ENCODE measurements at places on chromosomes 6 and 20.

DNA sequence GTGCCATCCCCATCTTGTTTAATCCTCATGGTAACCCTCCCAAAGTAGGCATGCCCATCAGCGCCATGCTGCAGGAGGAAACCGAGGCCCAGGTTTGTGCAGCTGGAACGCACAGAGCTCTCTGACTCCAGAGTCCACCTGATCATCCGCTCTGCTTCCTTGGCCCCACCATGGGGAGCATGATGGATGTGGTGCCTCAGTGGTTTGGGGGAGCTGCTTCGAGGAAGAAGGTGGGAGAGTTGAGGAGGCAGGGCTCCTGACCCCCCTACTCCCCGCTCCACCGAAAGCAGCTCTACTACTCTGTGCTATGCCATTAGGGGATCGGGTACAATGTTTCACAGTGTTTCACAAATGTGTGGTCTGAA is 52.2 kb downstream of the TGM2 start:
- DNase-seq: no peak

GRCh38 chr20:48656661-48657211 is 171.1 kb downstream of the PREX1 start:
- DNase-seq: peak; percentile 66

GRCh38 chr20:7375905-7376304 is 564.4 kb downstream of the HAO1 start:
- DNase-seq: peak; percentile 18

DNA sequence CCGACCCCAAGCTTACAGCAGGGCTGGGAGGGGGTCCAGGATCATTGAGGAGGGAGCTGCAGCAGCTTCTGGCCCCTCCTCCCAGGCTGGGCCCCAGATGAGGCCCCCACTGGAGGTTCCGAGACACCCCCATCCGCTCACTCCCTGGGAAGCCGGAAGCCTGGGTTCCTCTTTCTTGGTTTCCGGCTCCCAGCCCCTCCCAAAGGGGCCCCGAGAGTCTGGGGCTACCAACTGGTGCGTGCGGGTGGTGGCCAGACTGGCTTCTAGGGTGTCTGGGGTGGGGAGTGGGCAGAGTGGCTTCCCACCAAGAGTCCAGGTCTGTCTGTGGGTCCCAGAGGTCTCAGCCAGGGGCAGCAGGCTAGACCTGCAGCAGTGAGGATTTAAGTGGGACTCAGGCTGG is 2.2 kb downstream of the RGS19 start:
- no peak for DNase-seq

GRCh38 chr6:50966532-50966931 is 147.9 kb downstream of the TFAP2B start:
- no peak for DNase-seq

DNA sequence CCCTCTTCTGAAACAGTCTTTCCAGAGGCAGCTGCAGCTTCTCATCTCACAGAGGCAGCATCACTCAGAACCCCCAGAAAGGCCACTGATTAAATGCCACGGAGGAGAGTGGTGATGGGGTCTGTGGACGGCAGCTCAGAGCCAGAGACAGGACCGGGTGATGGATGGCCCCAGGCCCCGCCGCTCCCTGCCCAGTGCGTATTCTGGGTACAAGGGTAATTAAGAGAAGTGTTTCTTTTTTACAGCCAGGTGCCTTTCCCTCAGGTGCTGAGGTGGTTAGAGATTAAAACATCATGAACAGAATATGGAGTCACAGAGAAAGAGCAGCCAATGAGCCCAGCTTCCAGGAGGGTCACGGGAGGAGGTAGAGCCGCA is 434.5 kb downstream of the PREX1 start:
- DNase-seq: no peak

DNA sequence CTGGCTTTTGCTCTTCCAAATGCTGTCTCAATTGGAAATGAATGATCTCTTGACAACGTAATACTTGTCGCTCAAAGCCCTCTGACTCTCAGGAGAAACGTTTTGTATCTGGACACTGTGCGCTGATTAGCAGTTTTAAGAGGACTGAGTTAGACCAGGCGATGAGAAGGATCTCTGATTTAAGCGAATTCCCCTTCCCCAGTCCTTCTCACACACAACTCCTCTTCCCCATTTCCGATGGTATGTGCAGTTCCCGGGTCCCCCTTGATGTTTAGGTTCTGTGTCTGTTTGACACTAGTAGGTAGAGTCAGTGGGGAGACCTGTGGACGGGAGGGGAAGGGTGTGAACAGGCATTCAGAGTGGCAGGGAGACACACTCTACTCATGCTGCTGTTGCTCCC is 2.5 kb downstream of the ZDHHC14 start:
- no peak for DNase-seq

- no peak for DNase-seq
Observed at GRCh38 chr20:35587436-35587835, 28.2 kb upstream of the SPAG4 start.

DNA sequence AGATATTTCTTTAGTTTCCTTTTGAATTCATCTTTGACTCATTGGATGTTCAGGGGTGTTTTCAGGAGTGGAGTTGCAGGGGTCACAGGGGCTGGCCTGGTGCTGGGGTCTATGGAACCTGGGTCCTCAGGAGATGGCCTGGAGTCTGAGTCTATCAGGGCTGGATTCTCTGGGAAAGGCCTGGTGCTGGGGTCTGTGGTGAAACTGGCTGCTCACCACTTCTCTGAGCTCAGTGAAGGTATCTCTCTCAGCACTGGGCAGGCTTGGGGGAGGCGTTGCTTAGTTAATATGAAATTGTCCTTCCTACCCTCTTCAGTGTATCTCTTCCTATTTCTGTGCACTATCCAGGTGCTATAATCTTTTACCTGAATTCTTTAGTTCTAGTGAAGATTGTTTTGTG is 83.1 kb upstream of the SLC24A3 start:
- DNase-seq: no peak

DNA sequence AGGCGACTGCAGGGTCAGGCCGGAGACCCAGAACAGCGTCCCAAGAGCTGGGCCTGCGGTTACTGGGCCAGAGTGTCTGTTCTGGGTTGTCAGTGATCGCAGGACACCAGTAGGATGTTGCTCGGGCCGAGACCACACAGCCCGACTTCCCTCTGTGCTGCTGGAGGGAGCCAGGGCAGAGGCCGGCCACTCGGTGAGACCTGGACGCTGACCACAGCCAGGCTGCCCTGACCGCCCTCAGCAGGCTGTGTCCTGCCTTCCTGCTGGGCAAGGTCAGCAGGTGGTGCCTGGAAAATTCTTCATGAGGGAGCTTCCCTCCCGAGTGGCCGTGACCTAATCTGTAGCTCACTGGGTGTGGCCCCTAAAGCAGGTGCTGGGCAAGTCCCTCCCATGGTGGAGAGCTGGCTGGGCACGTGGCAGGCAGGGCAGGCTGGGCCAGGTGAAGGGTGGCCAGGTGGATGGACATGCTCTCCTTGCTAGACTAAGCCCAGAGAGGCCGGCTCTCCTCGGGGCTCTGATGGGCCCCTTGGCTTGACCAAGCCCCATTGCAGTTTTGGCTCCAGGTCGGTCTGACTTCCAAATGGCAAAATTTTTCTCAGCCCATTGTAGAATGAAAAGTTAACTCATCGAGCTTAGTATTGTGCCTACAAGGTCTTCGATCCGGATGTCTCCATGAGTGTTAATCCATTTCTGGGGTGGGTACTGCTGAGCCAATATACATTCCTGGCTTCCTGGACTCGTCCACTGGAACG is 1.9 kb downstream of the SLCO4A1 start:
- DNase-seq: no peak

DNA sequence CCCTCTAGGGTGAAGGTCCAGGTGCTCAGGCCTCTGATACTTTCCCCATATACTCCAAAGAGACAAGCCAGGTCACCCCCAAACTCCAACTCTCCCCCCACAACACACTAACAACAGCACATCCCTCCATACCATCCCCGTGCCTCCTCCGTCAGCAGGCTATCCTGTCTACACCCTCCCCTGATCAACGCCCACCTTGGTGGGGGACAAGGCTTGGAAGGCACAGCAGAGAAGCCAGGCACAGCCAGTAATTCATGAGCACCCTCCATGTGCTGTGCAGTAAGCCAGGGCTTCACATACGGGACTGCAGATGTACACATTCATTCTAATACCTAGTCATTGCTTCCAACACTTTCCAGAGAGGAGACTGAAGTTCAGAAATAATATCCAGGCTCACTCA is 57.6 kb downstream of the TRERF1 start:
- no peak for DNase-seq

GRCh38 chr6:48689498-48689897 is 578.5 kb upstream of the PTCHD4 start:
- no peak for DNase-seq

DNA sequence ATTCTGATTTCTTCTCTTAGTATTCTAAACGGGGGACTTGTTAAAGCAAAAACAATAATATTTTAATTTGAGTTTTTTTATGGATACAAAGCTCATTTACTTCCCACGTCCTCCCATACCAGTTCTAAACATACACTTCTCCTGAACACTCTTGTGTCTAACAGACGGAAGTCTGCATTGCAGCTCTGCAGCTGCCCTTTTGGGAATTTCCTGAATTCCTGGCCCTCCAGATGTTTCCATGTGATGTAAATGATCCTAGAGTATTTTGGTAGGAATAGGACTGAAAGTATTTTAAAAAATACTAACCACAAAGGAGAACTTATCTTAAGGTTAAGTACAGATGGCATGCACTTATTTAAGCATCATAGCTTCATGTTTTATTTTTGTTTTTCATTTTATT is 886.7 kb downstream of the TBC1D32 start:
- DNase-seq: no peak

- peak; percentile 27 for DNase-seq
Observed at GRCh38 chr20:12970372-12970821, 38.4 kb upstream of the SPTLC3 start.

GRCh38 chr6:130425537-130425936 is 59.7 kb downstream of the TMEM200A start:
- DNase-seq: no peak

DNA sequence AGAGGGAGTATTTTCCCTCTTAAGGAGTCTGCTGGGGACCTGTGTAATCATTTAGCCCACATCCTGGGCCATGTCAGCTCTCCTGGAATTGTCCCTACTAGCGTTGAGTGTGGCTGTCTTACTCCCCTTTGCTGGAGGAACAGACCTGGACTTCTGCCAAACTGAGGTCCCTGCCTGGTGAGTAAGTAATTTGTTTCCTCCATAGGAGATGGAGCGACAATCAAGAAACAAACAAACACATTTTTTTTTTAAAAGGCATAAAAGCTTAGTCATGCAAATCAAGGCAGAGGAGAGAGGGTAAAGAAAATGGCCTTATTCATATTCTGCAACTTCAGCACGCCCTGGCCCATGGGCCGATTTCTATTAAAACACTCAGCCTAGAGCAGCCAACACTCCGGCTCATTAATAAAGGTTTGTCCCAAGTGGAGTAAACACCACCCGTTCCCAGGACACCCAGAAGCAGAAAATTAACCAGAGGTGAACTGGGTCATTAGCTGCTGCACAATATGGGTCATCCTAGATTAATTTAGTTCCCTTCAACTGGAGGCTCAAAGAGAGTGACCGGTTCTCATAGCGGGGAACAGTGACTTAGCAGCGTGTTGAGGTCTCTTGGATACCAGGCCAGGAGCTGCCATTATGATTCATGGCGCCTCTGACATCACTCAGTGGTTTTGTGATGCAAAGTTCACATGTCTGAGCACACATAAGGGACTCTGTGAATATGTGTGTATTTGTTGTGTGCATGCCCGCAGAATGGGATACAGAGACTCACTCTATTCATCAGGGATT is 165.0 kb upstream of the SULF2 start:
- DNase-seq: peak; percentile 76

DNA sequence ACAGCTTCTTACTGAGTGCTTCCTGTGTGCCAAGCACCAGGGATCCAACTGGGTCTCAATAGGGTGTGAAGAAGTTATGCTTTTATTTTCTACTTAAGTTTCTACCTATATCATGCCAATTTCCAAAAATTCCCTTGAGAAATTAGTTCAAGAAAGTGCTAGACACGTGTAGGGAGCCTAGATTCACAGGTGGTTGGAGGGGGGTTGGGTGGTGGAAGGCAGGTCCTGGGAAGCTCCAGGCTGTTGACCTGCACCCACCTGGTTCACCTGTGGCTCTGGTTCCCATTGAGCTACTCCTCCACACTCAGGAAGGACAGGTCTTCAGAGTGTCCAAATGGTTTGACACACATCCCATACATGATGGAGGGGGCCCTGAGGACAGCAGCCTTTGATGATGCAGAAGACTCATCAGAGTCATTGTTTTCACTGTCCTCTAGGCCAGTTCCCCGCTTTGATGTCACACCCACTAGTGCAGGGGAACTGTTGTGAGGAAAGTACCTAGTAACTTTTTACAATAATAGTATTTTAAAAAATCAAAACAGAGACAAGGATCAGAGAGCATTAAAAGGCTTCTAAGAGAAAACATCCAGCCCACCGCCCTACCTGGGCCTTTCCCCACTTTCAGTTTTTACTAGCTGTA is 39.8 kb upstream of the MYL9 start:
- no peak for DNase-seq

DNA sequence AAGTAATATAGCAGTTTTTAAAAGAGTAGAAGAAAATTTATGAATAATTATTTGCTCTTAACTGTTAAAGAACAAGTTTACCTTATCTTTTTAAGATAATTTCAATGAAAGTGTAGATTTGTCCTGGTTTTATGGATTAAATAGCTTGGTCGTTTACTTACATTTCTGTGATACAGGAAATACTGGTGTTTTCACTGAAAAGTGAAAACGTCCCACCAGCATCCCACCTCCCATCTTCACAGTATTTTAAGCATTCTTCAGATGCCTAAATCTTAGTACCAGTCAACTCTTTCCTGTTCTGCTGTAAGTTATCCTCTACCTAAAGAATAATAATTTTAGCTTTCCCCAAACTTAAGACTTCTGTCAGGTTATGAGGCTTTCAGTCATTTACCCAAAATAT is 5.8 kb downstream of the TAB2 start:
- no peak for DNase-seq

DNA sequence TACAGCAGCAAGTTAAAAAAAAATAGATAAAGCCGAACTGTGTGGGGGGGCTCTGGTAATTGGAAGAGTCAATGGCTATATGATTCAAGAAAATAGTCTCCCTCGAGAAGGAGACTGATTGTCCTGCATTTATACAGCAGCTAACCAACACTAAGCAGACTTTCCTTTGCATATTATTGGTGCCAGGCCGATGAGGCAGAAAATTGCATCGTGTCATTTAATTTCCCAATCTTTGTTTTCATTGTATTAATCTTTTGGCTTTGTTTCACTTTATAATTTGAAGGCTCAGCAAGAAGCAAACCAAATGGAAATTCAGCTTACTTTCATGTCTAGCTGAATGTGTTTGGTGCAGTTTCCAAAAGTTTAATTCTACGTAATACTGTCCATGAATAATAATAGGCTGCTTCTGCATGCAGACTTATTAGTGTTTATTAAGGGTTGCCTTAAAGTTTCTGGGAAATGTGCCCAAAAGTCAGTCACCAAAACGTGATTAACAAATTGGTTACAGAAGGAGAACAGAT is 258.5 kb downstream of the HACE1 start:
- DNase-seq: no peak

Measured in HAP-1 (cell line).